ENCODE measurements at places on chromosomes 13 and 19.
A peak's percentile ranks its signal among the peaks of the same experiment; 100 is the strongest.

GRCh38 chr19:6374161-6374709 lies 1.5 kb downstream of the PSPN start:
- no peak for DNase-seq

- no peak for DNase-seq
These were observed 389.3 kb downstream of the FGF14 start for GRCh38 chr13:102012299-102013293.

DNA sequence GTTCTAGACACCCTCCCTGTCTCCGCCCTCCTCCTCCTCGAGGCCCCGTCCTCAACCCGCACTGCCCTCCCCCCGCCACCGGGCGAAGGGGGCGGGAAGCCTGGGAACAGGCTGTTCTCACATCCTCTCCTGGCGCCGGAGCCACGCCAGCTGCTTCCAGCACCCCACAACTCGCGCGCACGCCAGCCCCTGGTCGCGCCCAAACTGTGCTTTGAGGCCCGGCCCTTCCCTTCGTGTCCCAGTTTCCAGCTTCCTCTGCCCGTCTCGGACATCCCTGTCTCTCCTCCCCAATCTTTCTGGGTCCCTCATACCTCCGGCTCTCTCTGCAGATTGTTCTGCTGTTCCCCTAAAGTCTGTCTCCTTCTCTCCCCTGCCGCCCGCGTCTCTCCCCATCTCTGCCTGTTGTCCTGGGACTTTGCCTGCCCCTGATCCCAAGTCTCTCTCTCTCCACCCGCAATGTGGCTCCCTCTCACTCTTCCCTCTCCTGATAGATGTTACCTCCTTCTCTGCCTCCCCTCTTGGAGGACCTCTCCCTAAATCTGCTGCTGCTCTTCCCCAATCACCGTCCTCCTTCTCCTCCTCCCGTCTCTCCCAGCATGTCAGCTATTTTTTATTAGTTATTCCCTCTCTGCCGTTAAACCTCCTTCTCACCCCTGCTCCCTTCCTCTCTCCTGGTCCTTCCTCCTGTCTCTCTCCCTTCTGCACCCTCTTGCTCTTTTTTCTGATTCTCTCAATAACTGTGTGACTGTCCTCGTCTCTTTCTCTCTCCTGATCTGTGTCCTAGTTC lies 14.2 kb downstream of the DPF1 start:
- DNase-seq, result no peak

GRCh38 chr13:20401931-20402856 lies 123.5 kb downstream of the CRYL1 start:
- DNase-seq, result no peak

GRCh38 chr19:347946-348861 lies 3.6 kb upstream of the MIER2 start:
- no peak for DNase-seq

- no peak for DNase-seq
These were observed 6.9 kb downstream of the UBAC2 start for GRCh38 chr13:99207511-99207910.

DNA sequence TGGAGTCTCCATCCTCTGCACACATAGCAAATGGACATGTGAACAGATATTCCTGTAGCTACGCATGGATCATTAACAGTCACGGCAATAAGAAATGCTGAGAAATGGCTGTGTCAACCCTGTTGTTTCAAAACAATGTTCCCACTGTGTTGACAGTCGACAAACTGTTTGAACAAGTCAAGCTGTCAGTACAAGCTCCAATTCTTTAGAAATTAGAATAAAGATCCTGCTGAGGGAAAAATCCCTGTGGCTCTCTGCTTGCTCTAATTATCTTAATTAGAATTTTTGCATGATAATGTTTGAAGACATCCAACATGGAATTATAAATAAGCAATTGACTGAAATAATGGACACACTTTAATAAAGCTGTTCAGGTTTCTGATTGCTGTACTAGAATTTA lies 37.9 kb upstream of the CPB2 start:
- DNase-seq, result no peak

DNA sequence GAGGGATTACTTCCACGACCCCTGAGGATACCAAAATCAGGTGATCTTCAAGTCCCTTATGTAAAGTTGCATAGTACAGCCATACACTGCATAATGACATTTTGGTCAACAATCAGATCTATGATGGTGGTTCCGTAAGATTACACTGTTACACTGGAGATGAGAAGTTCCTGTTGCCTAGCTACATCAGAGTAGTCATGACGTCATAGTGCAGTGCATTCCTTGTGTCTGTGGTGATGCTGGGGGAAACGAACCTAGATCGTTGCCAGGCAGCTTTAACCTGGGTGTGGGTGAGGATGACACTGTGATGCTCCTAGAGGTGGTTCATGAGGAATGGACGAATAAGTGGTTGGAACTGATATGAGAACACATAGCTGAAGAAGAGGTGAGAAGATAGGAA lies 9.1 kb downstream of the ZNF610 start:
- no peak for DNase-seq

- no peak for DNase-seq
These were observed 6.7 kb upstream of the ONECUT3 start for GRCh38 chr19:1746401-1747284.

DNA sequence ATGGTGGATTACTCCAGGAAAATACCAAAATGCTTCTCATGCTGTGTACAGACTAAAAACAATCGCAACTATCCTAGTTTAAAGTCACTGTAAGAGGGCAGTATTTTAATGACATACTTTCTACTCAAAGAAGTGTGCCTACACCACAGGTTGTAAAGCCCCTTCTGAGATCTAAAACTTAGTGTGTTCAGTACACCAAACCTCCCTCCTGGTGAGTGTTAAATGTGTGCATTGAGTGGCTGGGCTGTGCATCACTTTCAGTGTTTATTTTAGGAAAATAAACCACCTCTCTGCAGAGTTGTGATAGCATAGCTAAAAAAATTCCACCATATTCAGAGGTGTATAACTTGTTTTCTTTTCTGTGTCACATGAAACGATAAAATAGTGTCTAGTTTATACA lies 263.7 kb downstream of the DACH1 start:
- DNase-seq, result no peak

DNA sequence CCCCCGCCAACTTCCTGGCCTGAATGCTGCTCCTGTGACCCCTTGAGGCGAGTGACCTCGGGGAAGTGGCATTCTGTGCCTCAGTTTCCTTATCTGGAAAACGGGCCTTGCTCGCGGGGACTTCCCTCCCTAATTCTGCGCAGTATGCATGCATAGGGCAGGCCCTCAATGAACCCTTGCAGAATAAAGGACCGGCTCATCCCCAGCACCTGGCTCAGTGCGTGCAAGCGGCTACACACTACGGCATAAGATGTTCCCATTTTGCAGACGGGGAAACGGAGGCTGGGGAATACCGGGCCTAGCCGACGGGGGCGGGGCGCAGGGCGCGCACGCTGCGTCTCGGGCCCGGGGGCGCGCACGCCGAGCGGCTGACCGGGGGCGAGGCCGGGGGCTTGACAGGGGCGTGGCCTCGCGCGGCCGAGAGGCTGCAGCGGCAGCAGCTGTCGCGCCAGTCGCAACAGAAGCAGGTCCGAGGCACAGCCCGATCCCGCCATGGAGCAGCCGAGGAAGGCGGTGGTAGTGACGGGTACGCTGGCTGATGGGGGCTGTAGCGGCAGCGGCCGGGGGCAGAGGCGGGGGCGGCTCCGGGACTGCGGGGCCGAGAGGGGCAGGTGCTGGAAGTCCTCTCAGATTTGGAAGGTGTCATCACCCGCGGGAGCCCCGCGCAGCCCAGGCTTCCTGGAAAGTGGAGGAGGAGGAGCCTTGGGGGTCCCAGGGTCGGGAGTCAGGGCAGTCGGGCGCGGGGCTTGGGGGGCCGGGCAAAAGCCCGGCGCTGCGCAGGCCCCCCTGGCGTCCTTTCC lies at the start of gene PGPEP1:
PGPEP1 (plus strand) TSS at position 409 of the 800 bp plus-strand sequence; CDS start at position 493, 84 bp downstream.
- DNase-seq, result peak; percentile 81

DNA sequence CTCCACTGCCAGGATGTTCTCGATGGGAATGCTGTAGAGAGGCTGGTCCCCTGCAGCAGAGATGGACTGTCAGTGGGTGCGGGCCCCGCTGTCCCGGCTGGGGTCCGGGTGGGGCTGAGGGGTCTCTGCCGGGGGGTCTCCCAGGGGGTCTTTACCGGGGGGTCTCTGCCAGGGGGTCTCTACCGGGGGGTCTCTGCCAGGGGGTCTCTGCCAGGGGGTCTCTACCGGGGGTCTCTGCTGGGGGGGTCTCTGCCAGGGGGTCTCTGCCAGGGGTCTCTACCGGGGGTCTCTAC lies 25.7 kb upstream of the C13orf46 start:
- no peak for DNase-seq

DNA sequence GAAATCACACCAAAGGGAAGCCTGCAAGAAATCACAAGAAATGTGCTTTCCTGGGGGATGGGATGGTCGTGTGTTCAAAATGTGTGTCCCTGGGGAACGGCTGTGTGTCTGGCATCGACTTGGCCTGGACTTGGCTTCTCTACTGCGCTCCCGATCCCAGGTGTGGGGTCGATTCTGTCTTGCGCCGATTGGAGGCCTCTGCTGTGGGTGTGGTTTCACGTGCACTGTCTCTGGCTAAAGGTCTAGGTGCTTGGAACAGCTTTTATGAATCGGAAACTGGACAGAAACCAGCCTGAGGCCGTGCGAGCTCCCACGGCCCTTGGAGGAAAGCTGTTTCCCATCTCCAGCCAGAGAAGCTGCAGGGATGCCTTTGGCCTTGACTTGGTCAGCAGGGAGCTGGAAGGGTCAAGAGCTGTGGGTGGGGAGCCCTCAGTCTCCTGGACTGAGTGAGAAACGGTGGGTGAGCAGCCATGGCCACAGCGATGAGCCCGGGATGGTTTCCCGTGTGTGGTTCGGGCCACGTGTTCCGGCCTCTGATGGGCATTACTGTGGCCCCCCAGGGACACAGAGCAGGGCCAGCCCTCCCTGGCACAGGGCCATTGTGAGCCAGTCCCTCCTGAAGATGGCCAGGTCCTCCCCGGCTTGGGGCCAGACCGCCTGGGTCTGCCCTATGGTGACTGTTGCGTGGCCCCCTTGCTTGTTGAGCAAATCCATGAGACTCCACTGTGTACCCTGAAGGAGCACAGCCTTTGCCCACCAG lies 29.7 kb downstream of the MCF2L start:
- no peak for DNase-seq

- DNase-seq, result no peak
These were observed 77.0 kb downstream of the TM9SF2 start for GRCh38 chr13:99577934-99578917.
